CD4-positive, alpha-beta T cell treated with Interferon alpha-2 for 1 hour (primary cell): ENCODE measurements at places on chromosomes 12 and 14.
A peak's percentile ranks its signal among the peaks of the same experiment; 100 is the strongest.

GRCh38 chr12:48105321-48105866 is 485 bp downstream of the SENP1 start:
- peak; percentile 33 for DNase-seq

GRCh38 chr14:96260341-96260821 is 4.4 kb downstream of the BDKRB1 start:
- DNase-seq: no peak

DNA sequence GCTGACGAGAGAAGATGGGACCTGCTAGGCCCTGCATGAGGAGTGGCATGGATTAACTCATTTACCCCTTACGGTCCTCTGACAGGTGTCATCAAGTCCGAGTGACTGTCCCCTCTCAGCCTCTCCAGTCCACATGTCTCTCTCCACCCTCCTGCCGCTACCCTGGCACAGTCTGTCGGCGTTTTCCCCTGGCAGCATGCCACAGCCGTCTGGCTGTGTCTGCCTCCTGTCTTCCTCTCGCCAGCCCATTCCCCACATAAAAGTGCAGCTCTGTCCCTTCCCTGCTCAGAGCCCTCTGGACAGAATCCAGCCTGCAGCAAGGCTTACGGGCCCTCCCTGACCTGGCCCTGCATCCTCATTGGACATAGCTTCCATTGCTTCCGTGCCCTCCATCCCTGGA is 45.6 kb downstream of the UBE3B start:
- DNase-seq: no peak

DNA sequence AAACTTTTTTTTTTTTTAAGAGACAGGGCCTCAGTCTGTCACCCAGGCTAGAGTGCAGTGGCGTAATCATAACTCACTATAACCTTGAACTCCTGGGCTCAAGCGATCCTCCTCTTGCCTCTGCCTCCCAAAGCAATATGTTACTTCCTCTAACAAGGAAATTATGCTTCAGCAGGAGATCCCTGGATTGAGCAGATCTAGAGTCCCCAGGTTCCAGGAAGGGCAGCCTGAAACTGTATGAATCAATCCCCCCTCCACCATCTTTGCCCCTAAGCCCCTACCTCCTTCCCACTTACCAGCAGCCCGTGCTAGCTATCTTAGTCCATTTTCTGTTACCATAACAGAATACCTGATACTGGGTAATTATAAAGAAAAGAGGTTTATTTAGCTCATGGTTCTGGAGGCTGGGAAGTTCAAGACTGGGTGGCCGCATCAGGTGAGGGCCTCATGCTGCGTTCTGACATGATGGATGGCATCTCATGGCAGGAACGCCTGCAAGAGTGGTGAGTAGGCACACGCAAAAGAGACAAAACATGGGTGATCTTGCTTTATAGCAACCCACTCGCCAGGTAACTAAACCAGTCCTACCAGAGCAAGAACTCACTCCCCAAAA is 5.0 kb downstream of the TAMALIN start:
- DNase-seq: no peak

DNA sequence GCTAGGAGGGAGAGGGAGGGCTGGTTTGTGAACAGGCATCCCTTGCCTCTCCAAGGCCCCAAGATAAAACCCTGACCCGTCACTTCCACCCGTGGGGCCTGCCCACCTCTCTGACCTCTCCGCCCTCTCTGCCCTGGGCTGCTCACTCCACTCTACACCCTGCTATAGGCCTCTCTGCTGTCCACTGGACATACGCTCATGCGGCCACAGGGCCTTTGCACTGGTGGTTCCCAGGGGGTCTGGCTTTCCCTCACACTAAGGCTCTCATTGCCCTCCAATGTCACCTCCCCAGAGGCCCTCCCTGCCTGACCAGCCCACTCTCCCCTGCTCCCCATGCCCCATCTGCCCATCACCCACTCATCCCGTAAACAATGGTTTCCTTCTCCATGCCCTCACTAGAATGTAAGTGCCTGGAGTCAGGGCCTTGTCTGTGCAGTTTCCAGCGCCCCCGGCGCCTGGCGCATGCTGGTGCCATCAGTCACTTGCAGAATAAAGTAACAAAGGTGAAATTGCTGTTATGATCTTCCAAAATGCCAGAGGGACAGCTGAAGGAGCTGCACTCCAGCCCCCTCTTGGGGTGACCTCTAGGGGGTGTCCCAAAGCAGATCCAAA is 73.6 kb downstream of the RFLNA start:
- DNase-seq: no peak

DNA sequence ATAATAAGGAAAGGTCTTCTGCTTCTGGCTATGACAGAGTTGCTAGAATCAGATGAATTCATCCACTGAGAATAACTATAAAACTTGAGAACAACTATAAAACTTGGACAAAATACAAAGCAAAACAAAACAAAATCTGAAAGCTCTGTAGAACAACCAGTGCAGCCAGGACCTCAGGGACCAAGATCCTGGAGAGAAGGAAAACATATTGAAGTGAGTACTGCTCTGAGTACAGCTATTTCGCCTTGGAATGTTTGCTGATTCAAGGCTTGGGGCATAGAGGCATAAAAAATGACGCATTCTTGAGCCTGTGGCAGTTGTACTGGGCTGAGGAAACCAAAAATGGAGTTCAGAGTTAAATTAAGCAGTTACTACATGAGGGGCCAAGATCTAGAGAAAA is 21.7 kb downstream of the FOXA1 start:
- no peak for DNase-seq

GRCh38 chr12:52818388-52818787 is 4.5 kb upstream of the KRT4 start:
- DNase-seq: no peak

DNA sequence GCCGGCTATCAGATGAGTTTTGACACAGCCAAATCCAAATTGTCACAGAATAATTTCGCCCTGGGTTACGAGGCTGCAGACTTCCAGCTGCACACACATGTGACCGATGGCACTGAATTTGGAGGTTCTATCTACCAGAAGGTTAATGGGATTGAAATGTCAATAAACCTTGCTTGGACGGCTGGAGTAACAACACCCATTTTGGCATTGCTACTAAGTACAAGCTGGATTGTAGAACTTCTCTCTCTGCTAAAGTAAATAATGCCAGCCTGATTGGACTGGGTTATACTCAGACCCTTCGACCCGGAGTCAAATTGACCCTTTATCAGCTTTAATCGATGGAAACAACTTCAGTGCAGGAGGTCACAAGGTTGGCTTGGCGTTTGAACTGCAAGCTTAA is 100.2 kb upstream of the EVL start:
- DNase-seq: no peak

- DNase-seq: no peak
These were observed 24.7 kb upstream of the ANO6 start for GRCh38 chr12:45191239-45191638.

DNA sequence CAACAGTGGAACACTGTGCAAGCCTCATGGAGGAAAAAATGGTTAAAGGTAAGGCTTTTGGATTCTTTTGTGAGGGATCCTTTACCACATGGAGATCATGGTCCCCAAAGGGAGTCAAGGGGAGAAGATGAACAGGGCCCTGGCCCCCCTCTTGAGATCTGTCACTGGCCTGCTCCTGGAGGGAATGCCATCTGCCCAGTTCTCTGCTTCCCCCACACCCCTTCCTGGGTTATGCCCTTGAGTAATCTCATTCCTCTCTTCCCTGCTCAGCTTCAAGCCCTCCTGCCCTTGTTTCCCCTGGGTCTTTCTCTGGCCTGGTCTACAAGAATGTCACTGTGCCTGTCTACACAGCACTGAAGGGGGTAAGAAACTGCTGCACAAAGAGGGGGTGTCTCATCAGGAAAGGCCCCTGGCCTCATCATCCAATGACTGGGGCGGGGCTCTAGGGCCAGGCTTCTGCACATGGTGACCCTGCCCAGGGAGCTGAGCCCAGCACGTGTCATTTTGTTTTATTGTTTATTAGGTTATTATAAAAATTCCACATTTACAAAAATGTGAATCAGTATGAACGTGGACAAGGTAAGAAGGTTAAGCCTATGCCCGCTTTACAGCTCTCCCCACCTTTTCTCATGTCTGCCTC is 30.3 kb downstream of the PIGH start:
- DNase-seq: no peak

- DNase-seq: no peak
These were observed 462.0 kb upstream of the SYT1 start for GRCh38 chr12:78402366-78403134.

DNA sequence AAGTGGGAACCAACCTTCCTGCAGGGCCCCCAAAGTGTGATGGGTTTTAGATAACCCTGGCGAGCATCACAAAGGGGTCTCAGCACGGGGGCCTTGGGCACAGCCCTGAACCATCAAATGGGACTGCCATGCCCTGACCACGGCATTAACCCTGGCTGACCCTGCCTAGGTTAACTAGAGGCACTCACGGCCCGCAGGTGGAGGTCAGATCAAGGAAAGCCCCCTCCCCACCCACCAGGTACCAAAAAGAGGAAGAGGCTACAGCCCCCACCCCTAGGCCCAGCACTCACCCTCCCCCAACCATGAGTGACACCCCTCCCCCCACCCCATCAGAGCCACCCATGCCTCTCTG is 42.5 kb downstream of the CCNK start:
- no peak for DNase-seq

GRCh38 chr14:45065956-45066355 is 18.0 kb upstream of the PRPF39 start:
- DNase-seq: no peak

DNA sequence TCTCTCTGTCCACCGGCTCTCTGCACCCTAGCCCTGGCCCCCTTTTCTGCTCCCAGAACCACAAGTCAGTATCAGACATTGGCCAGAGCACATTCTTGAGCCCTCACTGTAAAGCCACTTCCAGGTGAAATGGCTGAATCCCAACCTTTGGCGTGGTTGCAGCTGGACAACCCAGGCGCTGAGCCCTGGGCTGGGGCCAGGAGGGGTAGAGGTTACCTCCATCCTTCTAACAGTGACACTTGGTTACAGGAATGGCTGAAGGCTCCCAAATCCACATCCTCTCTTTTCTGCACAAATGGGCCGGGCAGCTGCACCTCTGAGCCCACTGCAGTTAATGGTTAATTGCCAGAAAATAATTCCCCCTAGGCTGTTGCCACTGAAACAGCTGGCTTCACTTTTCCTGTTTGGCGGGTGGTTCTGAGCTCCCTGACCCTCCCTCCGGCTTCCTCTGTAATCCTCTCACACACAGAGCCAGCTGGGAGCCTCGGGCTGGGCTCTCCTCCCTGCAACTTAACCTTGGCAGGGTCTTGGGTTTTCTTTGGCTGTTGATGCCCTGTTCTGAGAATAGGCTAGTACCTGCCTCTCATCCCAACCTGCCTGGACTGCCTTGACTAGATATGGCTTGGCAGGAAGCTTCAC is 44.1 kb downstream of the TSPAN11 start:
- DNase-seq: no peak

- DNase-seq: no peak
These were observed 177.7 kb upstream of the FRMD6 start for GRCh38 chr14:51473808-51474565.

- DNase-seq: no peak
These were observed 131.1 kb downstream of the ETV6 start for GRCh38 chr12:11780521-11781101.

- DNase-seq: no peak
These were observed 57.6 kb upstream of the DDX11 start for GRCh38 chr12:31016057-31016456.

DNA sequence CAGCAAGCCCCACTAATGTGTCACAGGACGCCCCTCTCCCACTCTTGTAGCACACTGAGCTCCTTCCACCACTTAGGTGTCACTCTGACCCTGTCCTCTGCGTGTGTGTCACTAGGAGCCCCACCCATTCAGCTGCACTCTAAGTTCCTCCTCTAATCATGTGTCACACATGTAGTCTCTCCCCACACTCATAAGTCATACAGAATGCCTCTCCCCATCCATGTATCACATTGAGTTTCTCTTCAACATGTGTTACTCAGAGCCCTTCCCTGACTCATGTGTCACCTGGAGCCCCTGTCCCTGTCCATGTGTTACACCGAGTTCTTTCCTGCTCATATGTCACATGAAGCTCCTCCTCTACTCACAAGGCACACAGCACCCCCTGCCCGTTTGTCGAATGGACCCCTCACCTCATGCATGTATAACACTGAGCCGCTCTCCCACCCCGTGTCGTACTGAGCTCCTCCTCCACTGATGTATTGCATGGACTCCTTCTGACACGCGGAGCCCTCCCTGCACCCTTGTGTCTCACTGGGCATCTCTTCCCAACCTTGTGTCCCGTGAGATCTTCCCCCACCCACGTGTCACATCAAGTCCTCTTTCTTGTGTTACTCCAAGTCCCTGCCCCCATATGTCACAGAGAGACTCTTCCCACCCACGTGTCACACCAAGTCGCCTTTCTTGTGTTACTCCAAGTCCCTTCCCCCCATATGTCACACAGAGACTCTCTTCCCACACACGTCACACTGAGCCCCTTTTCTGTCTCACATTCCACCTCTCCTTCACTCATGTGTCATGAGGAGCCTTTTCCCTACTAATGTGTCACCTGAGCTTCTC is 31.0 kb downstream of the RTL1 start:
- DNase-seq: no peak

DNA sequence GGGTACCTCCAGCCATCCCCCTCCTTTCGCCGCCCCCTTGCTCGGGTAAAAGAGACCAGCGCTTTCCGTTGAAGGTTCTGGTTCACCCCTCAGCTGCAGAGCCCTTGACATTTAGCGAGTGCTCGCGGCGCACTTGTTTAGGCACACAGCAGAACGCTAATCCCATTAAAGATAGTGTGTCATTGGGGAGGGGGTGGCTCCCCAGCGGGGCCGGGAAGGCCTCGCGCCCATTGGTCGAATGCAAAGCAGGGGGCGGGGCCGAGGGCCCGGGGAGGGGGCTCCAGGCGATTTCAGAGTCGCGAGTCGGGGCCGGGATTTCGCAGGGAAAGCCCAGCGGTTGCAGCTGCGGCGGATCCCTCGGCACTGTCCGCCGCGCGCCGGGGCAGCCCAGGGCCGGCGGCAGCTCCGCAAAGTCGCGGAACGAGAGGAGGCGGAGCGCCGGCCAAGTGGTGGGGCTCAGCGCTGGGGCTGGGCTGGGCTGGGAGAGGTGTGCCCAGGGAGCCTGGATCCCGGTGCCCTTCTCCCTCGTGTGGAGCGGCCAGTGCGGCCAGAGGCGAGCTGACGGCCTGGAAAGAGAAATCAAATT is 122.9 kb downstream of the TSPAN9 start:
- DNase-seq: no peak

GRCh38 chr12:131494741-131495524 is 216.0 kb upstream of the SFSWAP start:
- DNase-seq: no peak

- no peak for DNase-seq
These were observed 40.4 kb downstream of the NIN start for GRCh38 chr14:50790589-50790988.

DNA sequence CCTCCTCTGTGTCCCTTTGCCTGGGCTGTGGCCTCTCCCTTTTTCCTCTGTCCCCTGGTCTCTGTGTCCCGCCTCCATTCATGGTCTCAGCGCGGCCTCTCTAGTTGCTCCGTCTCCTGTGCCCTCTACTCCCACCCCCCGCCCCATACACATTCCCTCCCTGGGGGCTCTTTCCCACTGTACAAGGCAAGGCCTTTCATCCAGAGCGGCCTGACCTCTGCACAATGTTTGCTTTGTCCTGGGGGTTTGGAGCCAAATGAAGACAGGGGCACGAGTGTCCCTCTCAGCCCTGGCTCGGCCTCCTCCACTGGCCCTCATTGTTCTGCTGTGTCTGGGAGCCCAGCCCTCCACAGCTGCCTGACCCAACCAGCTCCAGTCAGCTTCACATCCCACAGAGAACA is 678.6 kb downstream of the BCL11B start:
- DNase-seq: no peak
